ENCODE measurements at places on chromosomes 11 and 22.

DNA sequence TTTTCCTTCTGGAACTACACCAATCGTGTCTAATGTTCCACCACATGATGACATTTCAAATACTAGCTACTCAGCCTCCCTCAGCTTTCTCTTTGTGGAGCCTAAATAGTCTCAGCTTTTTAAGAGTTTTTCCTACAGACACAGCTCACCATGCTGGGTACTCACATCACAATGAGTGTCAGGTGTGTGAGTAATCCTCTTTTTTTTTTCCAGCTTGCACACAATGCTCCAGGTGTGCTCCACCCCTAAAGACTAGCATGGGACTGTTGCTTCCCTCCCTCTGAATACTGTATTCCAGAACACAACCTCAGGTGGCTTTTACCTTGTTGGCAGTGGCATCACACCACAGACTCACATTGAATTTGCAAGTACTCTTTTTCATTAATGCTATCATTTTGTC lies 11.7 kb downstream of the BTG4 start:
- no peak for DNase-seq

- DNase-seq = no peak
Observed at GRCh38 chr22:28442711-28443525, 236.7 kb downstream of the TTC28 start.

DNA sequence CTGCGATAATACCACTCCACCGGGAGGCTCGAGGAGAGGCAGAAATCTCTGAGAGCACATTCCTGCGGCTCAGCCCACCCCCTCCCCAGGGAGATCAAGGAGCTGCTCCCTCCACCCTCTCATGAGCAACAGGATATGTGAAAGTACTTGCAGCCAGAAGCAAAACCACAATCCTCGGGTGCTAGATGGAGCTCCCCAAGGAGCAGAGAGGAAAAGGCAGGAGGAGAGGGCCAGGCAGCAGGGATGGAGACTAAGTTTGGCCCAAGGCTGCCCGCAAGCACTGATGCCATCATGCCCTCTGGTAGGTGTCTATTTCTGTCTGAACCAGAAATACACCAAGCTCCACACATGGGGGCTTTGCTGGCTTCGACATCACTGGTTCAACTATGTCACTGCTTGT lies 22.3 kb downstream of the VPS37C start:
- no peak for DNase-seq

- no peak for DNase-seq
Observed at GRCh38 chr11:132050577-132051165, 680.3 kb downstream of the NTM start.

DNA sequence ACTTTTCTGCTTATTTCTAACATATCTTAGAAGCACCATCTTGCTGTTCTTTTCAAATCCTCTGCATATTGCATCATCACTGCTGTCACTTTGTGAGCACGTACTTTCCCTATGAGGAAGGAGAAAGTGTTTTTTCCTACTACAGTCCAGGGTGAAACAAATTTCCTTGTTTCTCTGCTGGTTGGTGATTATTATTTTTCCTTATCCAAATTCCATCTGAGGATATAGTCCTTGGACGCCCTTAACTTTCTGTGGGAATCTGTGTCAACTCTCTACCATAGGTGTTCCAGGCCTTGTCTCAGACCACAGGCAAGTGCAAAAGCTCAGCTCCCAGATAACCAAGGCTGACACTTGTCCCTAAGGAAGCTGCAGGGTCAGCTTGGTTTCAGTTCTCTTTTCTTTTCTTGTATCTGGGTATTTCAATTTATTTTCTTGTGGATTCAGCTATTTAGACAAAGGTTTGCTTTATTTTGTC lies 29.4 kb upstream of the LYVE1 start:
- no peak for DNase-seq
